ENCODE measurements at places on chromosomes 2 and 18.

DNA sequence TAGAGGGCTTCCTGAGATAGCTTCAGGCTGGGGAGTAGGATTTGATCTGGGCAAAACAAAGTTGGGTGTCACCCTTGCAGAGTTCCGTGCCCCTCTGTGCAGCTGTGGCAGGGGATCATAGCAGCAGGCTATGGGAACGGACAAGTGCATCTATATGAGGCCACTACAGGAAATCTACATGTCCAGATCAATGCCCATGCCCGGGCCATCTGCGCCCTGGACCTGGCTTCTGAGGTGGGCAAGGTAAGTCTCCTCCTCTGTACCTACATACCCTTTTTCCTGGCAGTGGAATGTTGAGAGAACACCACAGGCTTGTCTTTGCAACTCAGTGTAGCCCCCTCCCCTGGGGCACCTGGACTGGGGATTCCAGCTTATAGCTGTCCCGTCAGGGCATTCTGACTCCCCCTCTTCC, 3.5 kb downstream of the WDR54 start:
- no peak for DNase-seq

DNA sequence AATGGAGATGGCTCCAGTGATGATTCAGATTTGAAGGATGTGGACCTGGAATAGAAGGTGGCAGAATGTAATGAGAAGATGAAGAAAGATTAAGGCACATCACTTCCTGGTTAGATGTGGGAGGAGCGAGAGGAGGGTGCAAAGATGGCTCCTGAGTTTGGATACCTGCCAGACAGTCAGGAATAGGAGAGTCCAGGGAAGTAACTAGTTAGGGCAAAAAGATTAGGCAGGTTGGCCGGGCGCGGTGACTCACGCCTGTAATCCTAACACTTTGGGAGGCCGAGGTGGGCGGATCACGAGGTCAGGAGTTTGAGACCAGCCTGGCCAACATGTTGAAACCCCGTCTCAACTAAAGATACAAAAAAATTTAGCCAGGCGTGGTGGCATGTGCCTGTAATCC, 5.6 kb downstream of the C2orf74 start:
- DNase-seq = no peak

GRCh38 chr2:2270808-2271415, 60.2 kb downstream of the MYT1L start:
- DNase-seq = no peak

DNA sequence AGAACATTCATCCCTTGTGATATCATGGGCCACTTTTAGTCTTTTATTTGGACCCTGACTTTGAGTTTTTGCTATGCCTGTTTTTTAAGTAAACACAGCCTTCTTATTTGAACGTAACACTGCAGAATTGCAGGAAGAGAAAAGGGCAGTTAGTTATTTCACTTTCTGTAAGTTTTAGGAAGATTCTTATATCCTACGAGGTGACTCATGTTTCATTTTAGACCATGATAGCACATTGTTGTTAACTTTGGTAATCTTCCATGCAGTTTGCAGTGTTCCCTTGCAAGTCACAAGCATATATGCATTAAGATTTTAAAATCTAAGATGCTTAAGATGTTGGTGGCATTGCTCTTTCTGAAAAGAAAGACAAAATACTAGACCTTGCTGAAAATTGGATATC, 128.6 kb upstream of the EPC2 start:
- DNase-seq = peak; percentile 25

GRCh38 chr2:43727634-43728014, 46.2 kb upstream of the DYNC2LI1 start:
- no peak for DNase-seq

Data from fibroblast of pulmonary artery (primary cell).